HCEC 1CT (cell line): ENCODE measurements at places on chromosomes 1 and 21.

DNA sequence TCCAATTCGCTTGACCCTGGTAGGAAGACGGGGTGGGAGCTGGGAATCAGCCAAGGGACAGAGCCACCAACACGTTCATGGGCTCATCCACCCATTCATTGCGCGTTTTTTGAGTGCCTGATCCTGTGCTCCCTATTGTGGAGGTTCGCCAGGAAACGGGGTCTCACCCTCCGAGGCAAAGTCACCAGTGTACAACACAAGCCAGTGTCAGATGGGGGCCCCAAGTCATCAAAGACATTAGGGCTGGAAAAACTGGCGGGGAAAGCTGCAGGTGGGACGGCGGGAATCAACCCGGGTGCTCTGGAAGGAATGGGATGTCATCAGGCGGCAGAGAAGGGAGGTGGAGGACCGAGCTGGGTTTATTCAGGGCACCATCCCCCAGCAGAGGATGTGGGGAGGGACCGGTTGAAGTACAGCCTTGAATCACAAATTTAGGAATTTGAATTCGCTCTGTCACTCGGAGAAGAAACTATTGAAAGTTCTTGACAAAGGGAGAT, 667 bp upstream of the NID1 start:
- DNase-seq: peak; percentile 20

DNA sequence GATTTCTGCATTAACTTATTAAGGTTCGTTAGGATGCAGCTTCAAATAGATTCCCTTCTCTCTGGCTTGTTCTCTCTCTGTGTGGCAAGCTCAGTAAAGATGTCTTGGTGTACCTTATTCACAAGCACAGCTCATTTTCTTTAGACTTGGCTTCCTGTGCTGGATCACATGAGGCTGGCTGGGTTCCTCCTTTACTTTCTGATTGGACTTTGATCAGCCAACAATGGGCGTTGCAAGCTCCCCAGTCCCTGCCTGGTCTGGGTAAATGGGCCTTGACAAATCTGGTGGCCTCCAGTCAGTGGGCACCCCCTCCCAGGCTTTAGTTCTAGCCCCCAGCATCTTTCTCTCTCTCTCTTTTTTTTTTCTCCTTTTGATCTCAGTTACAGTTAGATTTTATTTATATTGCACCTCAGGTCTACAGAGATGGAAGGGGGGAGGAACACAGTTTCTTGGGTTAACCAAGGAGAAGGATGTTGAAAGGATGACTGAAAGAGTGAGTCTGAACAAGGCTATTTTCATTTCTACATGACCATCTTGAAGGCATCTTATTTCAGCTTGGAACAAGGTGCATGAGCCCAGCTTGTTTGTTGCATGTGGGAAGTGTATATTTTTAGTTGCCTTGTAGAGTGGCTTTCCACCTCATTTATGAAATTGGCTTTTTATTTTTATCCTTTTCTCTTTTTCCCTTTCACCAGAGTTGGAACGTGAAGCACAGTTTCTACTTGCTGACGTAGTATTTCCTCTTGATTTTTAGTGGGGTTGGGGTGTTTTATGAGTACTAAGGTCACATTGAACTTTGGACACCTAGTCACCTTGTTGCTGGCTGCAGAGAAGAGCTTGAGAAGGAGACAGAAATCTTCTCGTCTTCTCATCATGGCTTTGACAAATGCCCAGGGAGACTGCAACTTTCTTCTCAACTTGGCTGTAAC, 77.1 kb downstream of the PBX1 start:
- DNase-seq: no peak

DNA sequence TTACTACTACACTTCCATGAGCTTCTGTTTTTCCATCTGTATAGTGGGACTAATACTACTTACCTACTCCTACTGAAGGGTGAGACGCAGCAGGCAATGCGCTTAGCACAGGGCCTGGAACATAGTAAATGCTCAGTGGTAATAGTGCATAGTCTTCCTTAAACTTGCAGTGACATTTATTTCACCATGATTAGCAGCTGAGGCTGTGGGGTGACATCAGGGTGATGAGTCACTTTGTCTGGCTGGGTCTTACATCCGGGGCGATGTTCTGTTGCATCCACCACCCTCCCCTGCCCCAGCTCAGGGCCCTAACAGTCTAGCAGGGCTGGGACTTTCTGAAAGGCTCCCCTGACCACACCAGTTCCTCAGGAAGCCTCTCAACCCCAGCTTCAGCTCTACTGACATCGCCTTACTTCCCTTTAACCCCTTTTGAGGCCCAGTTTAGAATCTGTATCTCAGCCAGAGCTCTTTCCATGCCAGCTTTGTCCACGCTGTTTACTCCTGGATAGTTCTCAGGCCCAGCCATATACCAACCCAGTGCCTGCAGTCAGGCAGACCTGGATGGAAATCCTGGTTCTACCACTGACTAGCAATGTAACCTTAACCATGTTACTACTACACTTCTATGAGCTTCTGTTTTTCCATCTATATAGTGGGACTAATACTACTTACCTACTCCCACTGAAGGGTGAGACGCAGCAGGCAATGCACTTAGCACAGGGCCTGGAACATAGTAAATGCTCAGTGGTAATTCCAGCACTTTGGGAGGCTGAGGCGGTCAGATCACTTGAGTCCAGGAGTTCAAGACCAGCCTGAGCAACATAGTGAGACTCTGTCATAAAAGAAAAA, 66.3 kb downstream of the CD58 start:
- peak; percentile 75 for DNase-seq

DNA sequence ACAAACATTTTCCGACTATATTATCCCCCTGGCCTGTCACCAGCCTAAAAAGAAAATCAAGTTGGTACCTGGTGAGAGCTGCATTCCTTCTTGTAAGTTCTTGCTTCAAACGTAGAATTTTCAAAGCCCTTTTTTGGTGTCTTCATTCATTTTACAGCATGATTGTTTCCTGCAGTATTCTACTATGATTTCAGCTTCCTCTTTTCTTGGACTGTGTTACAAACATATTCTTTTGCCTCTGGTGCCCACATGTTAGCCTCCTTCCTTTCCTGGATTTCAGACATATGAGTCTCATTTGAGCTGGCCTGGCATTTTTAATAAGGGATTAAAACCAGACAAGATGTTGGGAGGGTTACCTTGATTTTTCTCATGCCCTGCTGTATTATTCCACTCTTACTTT, 142.5 kb downstream of the PIGK start:
- DNase-seq: no peak

DNA sequence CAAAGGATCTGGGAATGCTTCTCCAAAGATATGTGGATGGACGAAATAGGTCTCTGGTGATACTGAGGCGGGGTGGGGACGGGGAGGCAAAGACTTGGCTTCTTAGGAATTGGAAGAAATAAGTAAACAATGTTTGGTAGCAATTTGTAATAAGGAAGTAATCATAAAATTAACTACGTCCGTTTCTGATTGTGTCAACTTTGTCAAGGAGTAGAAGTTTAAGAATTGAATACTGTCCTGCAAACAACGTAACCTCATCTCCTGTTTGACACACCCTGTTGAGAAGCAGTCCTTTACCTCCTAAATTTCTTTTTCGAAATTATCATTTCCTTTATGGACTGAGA, 471 bp downstream of the POLR3C start:
- no peak for DNase-seq

DNA sequence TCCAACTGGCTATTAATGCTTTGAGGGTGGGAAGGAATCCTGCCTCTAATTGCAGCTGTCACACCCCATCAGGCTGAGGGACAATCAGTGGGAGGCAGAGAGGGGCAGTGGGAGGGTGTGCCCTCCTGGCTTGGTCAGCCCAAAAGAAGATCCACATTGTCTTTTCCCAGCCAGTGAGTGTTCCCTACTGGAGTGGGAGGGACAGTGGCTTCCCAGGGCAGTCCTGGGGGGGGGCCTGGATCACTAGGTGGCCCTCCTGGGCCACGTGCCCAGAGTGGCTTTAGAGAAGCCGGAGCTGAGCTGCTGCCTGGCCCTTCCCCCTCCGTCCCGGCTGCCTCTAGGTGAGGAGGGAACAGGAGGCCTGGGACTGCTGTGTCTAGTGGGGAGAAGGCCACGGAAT, 14.0 kb downstream of the INKA2 start:
- no peak for DNase-seq

DNA sequence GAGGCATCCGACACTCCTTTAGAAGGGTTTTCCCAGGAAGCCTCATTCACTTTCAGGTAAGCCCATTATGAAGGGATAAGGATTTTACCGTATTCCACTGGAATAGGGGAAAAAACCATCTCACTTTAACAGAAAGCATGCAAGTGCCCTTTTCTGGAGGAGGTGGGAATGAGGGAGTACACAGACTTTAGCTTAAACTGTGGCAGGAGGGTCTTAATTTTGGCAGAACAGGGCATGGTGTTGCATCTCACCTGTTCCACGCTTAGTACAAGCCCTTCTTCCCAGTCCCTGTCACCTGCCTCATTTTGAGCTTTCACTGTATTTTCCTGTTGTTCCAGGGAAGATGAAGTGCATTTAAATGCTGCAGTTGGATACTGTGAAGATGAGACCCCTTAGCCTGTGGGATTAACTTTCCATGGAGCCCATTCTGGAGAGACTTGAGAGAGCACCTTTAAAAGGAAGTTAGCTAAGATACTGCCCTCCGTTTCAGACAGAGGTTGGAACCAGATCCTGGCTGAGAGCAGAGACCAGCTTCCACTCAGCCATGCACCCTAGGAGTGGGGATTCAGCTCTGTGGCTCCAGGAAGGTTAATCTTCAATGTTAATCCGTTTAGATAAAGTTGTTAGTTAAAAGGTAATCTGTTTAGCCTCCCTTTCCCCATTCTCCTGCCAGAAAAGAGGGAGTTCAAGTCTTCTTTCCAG, 42.6 kb downstream of the PBX1 start:
- DNase-seq: no peak

GRCh38 chr1:179101566-179101965, 19.7 kb downstream of the TOR3A start:
- no peak for DNase-seq

- DNase-seq: no peak
Observed at GRCh38 chr1:178536329-178536728, 23.4 kb downstream of the TEX35 start.

DNA sequence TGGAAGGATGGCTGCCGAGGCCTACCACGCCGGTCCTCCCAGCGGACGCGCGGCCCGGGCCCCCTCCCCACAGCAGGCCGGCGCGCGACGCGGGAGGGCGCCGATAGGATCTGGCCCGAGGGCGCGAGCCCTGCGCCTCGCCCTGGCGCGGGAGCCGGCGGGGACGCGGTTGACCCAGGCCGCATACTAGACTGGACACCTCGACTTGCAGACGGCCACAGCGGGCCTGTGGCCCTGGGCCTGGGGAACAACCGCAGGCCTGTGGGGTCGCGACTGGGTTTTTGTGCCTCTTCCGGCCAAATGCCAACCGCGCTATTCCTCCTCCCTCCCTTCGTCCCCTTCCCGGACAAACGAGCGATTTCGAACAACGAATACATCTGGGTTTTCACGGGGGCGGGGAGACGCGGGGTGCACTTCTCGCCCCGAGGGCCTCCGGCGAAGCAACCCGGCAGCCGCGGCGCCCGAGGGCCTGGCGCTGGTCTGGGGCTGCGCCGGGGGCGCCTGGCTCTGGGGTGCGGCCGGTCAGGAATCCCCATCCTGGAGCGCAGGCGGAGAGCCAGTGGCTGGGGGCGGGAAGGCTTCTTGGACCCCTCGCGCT, 2.4 kb downstream of the NHLH2 start:
- no peak for DNase-seq

- no peak for DNase-seq
Observed at GRCh38 chr1:168665975-168666374, 63.0 kb downstream of the DPT start.

DNA sequence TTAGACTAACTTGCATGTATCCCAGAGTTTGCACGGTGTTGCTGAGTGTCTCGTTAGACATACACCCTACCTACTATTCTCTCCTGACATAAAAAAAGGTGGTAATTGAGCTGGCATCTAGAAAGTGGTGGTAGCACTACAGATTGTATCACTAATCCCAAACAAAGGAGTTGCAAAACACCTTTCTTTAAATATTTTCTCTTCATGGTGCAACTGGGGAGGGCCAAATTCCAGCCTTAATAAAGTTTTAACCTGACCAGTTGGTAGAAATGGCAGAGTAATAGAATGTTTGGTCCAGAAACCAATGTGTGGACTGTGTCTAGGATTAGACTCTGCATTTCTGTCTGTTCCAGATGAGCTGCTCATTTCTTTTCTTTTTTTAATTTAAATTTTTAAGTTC, 40.0 kb downstream of the NFIA start:
- no peak for DNase-seq

- no peak for DNase-seq
Observed at GRCh38 chr21:44727757-44728156, 16.4 kb upstream of the TSPEAR start.

- no peak for DNase-seq
Observed at GRCh38 chr21:44593598-44594405, 1.5 kb upstream of the KRTAP10-6 start.

- no peak for DNase-seq
Observed at GRCh38 chr1:54546651-54547401, 1.2 kb upstream of the ACOT11 start.

DNA sequence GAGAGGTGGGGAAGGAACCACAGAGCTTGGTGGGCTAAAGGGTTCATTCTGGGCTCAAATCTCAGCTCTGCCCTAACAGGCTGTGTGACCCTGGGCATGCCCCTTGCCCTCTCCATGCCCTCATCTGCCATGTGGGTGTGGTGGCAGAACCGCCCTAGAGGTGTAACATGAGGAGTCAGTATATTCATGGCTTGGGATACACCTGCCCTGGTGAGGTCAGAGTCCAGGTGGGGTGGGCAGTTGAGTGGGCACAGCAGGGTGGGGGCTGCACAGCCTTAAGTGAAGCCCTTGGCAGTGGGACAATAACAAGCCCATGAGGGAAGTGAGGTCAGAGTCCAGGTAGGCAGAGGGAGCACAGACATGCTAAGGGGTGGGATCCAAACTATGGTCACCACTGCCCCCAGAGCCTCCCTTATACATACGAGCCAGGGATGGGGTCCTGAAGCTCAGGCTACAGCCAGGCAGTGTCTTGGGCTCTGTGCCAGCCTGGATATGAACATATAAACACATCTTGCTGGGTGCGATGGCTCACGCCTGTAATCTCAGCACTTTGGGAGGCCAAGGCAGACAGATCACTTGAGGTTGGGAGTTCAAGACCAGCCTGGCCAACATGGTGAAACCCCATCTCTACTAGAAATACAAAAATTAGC, 59.0 kb upstream of the EFHD2 start:
- DNase-seq: no peak
